T-helper 2 cell treated with Interferon-gamma antibody and Interleukin-4, amounts not matched to agents 5 μg/mL and 100 μg/mL, for 36 hours (primary cell): ENCODE measurements at places on chromosomes 1 and 21.

GRCh38 chr1:214184992-214185391, 96.0 kb upstream of the SMYD2 start:
- H3K27me3 ChIP-seq, result peaks cover 62% of the 10 kb centered on the region
- no peak for DNase-seq
- no peak overlapping the region for H3K27ac ChIP-seq
- no peak overlapping the region for H3K4me3 ChIP-seq
- no peaks in the 10 kb centered on the region for H3K36me3 ChIP-seq

GRCh38 chr1:45656573-45657226, 29.6 kb downstream of the GPBP1L1 start:
- H3K4me1 ChIP-seq, result peaks cover 3% of the 10 kb centered on the region
- H3K36me3 ChIP-seq, result peaks cover 62% of the 10 kb centered on the region
- H3K27me3 ChIP-seq, result no peaks in the 10 kb centered on the region
- H3K27ac ChIP-seq, result no peak overlapping the region

DNA sequence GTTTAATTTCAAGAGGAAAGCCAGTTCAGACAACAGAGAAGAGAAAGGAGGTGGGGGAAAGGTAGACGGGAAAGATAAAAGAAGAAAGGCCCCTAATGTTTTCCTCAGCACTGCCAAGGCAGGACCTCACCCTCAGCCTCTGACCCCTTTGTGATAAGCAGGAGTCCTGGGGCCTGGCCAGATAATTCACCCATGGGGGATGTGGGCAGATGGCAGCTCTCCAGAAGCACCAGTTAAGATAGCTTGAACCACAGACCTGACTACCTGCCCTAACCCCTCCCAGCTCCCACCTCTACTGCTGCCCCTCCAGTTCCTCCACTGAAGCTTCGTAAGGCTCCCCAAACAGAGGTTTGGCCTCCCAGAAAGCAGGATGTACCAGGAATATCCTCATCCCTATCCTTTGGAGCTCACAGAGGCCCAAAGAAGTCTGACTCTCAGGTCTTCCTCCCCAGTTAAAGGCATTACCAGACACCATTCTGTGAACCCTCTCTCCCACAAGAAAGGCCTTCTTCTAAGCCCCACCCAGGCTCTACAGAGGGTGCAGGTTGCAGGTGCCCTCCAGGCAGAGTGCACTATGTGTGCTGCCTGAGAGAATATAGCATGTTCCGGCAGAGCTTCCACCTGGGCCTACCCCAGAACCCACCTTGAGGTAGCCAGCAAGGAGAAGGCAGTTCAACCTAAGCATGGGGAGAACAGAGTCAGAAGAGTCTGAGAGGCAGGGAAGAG, 9.2 kb upstream of the SNAPIN start:
- H3K4me1 ChIP-seq, result peaks cover 17% of the 10 kb centered on the region
- DNase-seq, result no peak
- peak overlapping the region; percentile 55 for H3K27ac ChIP-seq

DNA sequence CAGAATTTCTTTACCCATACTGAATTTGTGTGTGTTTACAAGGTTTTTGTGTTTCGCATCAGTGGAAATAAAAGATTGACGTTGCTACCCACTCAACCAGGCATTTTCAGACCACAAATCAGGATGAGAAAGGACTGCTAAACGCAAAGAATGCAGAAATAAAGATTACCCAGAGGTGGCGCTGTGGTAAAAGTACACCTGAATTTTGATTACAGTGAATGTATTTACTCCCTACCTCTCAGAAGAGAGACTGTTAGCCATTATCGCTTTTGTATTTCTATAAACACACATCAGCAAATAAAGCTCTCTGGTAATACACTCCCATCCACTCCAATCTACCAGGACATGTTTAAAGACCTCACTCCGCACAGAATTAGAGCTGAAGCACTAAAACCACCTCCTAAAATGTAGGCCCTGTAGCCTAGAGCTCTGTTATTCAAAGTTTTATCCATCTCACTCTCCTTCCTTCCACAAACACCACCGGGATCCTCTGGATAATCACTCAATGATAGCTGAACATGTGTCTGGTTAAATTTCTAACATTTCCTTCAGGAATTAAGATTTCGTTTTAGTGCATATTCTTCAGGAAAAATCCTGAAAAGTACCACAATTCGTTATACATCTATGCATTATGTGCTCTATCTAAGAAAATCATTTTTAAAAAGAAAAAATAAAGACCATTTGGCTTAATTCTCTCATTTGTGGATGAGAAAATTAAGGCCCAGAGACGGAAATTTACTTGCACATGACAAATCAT, 2.5 kb upstream of the LMO4 start:
- H3K27me3 ChIP-seq, result peaks cover 24% of the 10 kb centered on the region
- peak; percentile 40 for DNase-seq
- peaks cover 2% of the 10 kb centered on the region for H3K36me3 ChIP-seq

GRCh38 chr21:39840373-39841097, 26.7 kb upstream of the PCP4 start:
- DNase-seq, result no peak
- H3K4me1 ChIP-seq, result no peaks in the 10 kb centered on the region
- no peaks in the 10 kb centered on the region for H3K27me3 ChIP-seq
- no peak overlapping the region for H3K4me3 ChIP-seq
- H3K36me3 ChIP-seq, result no peaks in the 10 kb centered on the region

DNA sequence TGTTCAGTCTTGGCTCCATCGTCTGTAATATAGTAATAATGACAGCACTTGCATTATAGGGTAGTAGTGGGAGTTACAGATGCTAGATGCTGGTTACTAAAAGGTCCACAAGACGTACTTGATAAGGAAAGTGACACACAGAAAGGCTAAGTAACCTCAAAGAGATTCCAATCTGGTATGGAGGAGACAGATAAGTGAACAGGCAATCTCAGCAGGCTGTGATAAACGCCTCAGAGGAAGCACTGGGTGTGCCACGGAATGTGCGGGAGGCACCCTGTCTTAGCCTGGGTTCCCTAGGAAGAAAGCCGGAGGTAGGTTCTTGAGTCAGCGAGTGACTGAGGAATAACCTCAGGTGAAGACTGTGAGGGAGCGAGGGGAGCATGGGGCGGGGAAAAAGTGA, 4.6 kb upstream of the CTPS1 start:
- DNase-seq, result no peak
- H3K27me3 ChIP-seq, result no peaks in the 10 kb centered on the region
- peaks cover 23% of the 10 kb centered on the region for H3K4me1 ChIP-seq

DNA sequence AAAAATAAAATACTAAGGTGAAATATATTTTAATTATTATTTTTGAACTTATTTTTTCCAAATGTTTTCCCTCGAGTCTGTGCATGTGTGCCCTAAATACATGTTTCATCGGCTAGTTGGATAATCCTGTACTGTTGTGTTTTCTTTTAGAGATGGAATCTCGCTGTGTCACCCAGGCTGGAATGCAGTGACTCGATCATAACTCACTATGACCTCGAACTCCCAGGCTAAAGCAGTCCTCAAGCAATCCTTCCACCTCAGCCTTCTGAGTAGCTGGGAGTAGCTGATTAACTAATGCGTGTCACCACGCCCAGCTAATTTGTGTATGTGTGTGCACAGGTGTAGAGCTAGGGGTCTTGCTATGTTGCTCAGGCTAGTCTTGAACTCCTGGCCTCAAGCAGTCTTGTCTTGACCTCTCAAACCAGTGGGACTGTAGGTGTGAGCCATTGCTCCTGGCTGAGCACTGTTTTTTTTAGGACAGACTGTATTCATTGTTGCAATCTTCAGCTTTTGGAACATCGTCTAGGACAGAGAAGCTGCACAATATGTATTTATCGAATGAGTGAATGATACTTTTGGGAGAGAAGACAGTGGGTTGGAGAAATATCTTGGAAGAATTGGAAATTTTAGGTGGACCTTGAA, 4.8 kb upstream of the TMCO1 start:
- H3K27ac ChIP-seq, result no peak overlapping the region
- H3K4me3 ChIP-seq, result no peak overlapping the region
- H3K36me3 ChIP-seq, result peaks cover 15% of the 10 kb centered on the region
- DNase-seq, result no peak

DNA sequence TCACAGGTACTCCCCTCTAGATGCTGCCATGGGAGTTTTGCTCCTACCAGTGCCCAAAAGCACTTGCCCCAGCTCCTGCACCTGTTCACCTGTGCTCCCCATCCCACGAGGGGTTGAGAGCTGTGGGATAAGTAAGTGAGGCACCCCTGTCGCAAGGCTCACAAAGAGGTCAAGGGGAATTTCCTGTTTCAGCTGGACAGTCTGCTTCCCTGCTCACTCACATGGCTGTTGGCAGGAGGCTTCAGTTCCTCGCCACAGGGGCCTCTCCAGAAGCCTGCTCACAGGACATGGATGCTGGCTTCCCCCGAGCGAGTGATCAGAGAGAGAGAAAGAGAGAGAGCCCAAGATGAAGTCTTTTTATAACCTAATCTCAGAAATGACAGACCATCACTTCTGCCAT, 8.7 kb upstream of the NCMAP start:
- no peak for DNase-seq
- peaks cover 32% of the 10 kb centered on the region for H3K27me3 ChIP-seq
- no peak overlapping the region for H3K27ac ChIP-seq
- H3K36me3 ChIP-seq, result no peaks in the 10 kb centered on the region
- no peak overlapping the region for H3K4me3 ChIP-seq
- peaks cover 10% of the 10 kb centered on the region for H3K4me1 ChIP-seq

- no peaks in the 10 kb centered on the region for H3K36me3 ChIP-seq
- H3K27me3 ChIP-seq, result no peaks in the 10 kb centered on the region
Measured at GRCh38 chr1:87219626-87220025, 109.1 kb upstream of the LMO4 start.

DNA sequence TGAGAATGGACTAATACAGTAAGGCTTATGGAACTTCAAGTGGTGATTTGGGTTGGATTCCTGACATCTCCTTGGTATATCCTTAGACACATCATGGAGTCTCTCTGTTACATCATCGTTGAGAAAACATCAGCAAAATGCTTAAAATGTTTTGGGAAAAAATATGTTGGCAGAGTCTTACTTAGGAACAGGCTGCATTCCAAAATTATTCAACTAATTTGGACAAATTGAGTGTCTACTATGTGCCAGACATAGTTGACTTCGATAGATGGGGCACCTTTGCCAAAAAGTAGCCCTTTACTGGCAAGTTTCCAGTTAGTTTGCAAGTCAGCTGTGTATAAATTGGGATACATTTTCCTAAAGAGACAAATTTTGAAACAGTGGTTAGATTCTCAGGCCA, 253.4 kb upstream of the ST6GALNAC5 start:
- H3K4me3 ChIP-seq, result no peak overlapping the region
- no peak for DNase-seq
- no peaks in the 10 kb centered on the region for H3K36me3 ChIP-seq
- no peaks in the 10 kb centered on the region for H3K4me1 ChIP-seq
- H3K27ac ChIP-seq, result no peak overlapping the region
- H3K27me3 ChIP-seq, result peaks cover 3% of the 10 kb centered on the region

- no peak overlapping the region for H3K4me3 ChIP-seq
- H3K27me3 ChIP-seq, result peaks cover 4% of the 10 kb centered on the region
- DNase-seq, result no peak
- H3K36me3 ChIP-seq, result peaks cover 8% of the 10 kb centered on the region
- peaks cover 3% of the 10 kb centered on the region for H3K4me1 ChIP-seq
- H3K27ac ChIP-seq, result no peak overlapping the region
Measured at GRCh38 chr1:113918243-113918642, 10.9 kb upstream of the HIPK1 start.

DNA sequence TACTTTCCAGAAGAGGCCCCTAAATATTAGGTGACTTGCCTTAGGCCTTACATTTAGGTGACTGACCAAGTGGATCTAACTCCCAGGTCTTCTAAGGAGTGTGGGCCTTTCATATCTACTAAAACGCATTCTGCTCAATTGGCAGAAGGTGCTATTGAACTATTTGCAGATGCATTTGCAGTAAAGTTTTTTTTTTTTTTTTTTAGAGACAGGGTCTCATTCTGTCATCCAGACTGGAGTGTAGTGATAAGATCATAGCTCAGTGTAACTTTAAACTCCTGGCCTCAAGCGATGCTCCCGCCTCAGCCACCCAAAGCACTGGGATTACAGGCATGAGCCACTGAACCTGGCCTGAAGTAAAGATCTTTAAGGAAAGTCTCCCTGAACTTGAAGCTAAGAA, 13.0 kb upstream of the ACBD6 start:
- H3K4me3 ChIP-seq, result no peak overlapping the region
- no peak overlapping the region for H3K27ac ChIP-seq
- no peaks in the 10 kb centered on the region for H3K36me3 ChIP-seq
- H3K4me1 ChIP-seq, result no peaks in the 10 kb centered on the region

- H3K27me3 ChIP-seq, result no peaks in the 10 kb centered on the region
- H3K4me3 ChIP-seq, result no peak overlapping the region
- H3K27ac ChIP-seq, result no peak overlapping the region
- H3K36me3 ChIP-seq, result peaks cover 59% of the 10 kb centered on the region
Measured at GRCh38 chr1:169858467-169858866, 35.2 kb downstream of the SCYL3 start.

DNA sequence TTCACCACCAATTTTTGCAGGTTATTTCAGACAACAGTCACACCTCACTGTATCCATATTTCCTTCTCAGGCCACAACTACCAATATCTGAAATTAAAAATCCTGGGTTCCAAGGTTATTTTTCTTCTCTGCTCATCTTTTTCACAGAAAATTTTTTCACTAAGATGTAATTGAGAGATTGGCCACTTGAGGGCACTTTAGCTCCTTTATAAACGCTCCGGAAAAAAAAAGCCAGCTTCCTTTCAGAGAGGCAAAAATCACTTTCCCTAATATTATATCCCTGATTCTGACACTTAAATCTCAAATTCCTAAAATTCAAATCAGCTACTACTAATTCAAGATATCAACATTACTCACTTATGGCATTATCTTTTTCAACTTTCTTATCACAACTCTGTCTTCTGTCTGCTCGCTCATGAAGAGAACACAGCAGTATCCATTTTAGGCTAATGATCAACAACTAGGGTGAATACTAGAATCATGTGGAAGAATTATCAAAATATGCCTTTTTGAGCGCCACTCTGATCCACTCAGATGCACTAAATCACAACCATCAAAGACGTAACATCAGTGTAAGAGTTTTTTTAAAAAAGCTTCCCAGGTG, 101.4 kb upstream of the RGS1 start:
- H3K27me3 ChIP-seq, result peaks cover 10% of the 10 kb centered on the region
- H3K4me3 ChIP-seq, result no peak overlapping the region
- DNase-seq, result no peak
- H3K27ac ChIP-seq, result no peak overlapping the region
- no peaks in the 10 kb centered on the region for H3K4me1 ChIP-seq

DNA sequence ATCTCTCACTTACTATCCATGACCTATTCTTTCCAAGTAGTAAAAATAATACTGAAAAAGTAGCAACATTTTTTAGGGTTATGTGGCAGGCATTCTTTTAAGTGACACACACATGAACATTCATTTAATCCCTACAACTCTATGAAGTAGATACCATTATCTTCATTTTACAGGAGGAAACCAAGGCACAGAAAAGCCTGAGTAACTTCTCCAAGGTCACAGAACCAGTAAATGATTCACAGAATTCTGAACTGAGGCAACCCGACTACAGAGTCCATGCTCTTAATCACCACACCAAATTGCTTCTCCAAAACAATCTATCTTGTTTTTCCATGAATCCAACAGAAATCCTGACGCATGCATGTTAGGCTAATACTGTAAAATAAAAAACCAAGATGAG, 17.5 kb downstream of the FUBP1 start:
- DNase-seq, result no peak
- no peak overlapping the region for H3K4me3 ChIP-seq
- no peak overlapping the region for H3K27ac ChIP-seq
- peaks cover 15% of the 10 kb centered on the region for H3K4me1 ChIP-seq
- no peaks in the 10 kb centered on the region for H3K27me3 ChIP-seq
- peaks cover 77% of the 10 kb centered on the region for H3K36me3 ChIP-seq

- peaks cover 5% of the 10 kb centered on the region for H3K4me1 ChIP-seq
- H3K36me3 ChIP-seq, result no peaks in the 10 kb centered on the region
- H3K27me3 ChIP-seq, result peaks cover 21% of the 10 kb centered on the region
Measured at GRCh38 chr1:202280595-202280994, 61.1 kb downstream of the UBE2T start.
